ENCODE measurements at places on chromosomes 2 and 18.

- no peak for DNase-seq
Measured at GRCh38 chr2:54396107-54396506, 60.0 kb upstream of the SPTBN1 start.

GRCh38 chr18:11864471-11864870 is 13.3 kb downstream of the CHMP1B start:
- DNase-seq, result no peak

GRCh38 chr2:191686729-191687128 is 8.8 kb downstream of the NABP1 start:
- no peak for DNase-seq

GRCh38 chr18:45320724-45321123 is 294.6 kb upstream of the SLC14A2 start:
- no peak for DNase-seq

DNA sequence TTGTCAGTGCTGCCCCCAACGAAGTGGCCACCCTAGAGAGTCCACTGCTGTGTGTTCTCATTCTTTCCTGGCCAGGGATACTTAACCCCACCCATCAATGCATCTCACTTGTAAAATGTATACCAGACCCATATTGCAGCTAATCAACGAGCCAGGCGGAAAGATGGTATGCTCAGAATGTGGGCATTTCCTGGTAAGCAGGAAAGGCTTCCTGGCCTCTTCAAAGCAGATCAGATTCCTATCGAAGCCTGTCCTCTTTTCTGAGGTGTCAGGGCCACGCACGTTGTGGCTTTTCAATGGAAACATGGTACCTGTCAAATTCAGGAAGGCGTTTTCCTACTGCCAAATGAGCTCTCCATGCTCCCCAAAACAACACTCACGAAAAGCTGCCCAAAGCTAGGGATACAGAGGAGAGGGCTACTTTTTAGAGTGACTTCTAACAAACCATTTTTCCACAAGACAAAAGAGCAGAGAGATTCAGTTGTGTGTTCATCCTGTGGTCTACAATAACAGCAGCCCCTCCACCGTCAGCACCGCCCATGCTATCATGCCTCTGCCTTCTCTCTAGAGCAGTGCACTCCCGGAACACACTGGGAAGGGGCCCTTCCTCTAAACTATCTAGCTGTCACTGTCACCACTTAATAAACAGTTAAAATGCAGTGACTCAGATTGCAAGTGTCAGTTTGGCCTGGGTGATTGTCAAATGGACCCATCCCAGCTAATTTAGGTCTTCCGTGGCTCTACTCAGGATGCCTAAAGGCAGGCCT is 535.1 kb downstream of the RNF144A start:
- no peak for DNase-seq

DNA sequence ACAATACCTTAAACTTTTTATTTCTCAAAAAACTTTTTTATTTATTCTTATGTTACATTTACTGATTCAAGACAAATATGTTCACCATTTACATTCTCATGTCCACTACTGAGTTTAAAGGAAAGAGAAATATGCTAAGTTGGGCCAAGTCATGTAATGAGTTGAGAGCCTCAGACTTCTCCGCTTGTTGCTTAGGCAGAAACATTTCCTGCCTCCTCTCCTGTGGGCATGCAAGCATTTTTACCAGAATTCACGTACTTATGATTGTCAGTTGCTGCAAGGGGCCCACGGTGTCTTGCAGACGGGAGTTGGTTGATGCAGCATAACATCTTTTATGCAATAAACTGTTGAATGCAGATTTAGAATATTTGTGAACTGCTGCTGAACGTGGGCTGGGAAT is 51.8 kb downstream of the MYO1B start:
- DNase-seq, result no peak

- no peak for DNase-seq
Measured at GRCh38 chr2:111127351-111127750, 6.6 kb downstream of the BCL2L11 start.

DNA sequence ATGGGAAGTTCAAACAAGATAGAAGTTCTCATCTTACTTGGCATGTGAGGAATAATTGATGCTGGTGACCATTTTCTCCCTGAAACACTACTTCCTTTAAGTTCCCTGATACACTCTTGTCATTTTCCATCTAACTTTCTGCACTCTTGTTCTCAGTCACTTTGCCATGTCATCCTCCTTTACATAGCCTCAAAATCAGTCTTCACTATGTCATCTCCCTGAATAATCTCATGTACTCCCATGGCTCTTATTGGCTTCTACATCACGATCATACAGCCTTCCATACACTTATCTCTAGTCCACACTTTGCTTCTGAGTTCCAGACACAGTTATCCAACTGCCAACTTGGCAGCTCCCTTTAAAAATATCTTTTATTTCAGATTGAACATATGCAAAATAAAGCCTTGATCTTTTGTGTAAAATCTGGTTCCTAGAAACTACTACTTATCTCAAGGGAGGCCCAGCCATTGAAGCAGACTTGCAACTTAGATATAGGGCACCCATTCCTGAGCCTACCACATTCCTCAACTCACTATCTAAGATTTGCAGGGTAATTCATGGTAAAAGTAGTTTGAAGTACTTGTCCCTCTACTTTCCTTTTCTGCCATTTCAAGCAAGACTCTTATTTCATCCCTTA is 1070.2 kb upstream of the NXPH2 start:
- no peak for DNase-seq

GRCh38 chr2:23015651-23016200 is 369.3 kb upstream of the KLHL29 start:
- no peak for DNase-seq

GRCh38 chr2:236653863-236654262 is 84.2 kb downstream of the ACKR3 start:
- DNase-seq, result no peak

DNA sequence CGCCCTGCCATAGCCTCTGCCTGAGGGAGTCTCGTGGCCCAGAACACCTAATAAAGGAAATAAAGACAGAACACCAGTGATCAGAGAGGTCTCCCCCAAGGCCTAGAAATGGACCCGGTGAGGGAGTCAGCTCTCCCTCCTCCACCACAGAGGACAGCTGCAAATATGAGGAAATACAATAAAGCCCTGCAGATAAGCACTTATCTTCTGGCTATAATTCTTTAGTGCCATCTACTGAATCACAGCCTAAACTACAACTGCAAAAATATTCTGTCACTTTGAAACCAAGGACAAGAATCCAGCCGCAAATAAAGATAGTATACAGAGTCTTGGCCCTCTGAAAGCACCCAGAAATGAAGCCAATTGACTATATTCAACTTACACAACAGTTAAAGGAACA is 42.4 kb upstream of the TACR1 start:
- DNase-seq, result no peak

DNA sequence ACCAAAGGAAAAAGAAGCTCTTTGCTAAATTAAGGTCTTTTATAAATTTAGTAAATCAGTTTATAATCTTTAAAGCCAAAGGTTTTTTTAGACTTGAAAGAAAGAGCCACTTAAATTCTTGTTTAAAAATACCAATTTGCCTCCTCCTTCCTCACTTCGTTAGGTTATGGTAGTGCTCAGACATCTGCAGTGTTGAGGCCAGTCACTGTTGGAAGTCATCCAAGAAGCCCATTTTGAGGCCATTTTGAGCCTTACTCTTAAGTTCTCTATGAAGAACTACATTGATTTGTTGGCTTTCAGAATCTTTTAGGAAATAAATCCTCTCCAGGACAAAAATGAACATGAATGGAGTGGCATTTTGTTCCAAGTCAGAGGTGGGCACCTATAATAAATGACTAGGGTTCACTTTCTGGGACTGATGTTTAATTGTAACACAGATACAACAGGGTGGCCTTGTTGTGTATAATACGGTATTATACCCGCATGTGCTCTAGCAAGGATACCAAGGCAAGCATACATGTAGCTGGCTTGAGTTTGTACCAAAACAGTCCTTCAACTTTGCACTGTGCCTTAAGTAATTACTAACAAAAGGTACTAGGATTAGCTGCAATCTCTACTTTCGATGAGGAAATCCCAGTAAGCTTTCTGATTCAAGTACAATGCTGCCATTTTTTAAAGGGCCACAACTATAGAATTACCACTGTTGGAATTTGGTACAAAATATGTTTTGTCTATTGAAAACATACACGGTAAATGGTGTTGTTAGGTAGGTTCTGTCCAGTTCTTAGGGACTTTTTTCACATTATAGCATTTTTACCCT is 22.8 kb downstream of the SLC66A3 start:
- no peak for DNase-seq

DNA sequence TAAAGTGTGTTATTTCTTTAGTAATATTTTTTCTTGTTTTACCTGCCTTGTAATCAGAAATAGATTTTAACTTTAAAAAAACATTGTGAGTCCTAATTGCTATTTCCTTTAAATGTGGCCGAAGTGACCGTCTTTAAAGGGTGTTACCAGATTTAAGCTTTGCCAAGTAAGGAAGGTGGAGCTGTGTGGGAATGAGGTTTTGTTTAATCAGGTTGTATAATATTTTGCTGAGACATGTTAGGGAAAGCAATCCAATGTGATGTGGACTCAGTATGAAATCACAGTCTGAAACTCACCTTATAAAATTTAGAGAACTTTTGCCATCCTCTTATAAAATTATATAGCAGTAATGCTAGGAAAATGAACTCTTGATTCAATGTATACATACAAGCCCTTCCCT is 32.9 kb upstream of the ITPRID2 start:
- DNase-seq, result no peak

GRCh38 chr2:226828191-226828590 is 7.7 kb upstream of the RHBDD1 start:
- no peak for DNase-seq

- DNase-seq, result no peak
Measured at GRCh38 chr2:181552808-181553207, 95.6 kb downstream of the ITGA4 start.

- no peak for DNase-seq
Measured at GRCh38 chr2:31729442-31730092, 148.8 kb upstream of the SRD5A2 start.

DNA sequence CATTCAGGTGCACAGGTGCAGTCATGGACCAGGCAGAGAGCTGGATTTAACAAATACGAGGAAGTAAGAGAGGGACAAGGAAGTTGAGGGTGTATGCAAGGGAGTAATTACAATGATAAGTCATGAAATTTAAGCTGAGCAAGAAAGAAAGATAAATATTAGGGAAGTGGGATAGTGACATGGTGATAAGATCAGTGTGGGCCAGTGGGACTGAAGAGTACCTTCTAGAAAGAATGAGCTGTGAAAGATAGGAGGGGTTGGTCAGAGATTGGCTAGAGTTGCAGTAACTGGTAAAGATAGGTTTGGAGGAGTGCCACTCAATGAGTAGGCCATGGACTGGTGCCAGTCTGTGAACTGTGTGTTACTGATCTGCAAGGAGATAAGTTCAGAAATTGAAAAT is 200.8 kb upstream of the SIX3 start:
- no peak for DNase-seq

DNA sequence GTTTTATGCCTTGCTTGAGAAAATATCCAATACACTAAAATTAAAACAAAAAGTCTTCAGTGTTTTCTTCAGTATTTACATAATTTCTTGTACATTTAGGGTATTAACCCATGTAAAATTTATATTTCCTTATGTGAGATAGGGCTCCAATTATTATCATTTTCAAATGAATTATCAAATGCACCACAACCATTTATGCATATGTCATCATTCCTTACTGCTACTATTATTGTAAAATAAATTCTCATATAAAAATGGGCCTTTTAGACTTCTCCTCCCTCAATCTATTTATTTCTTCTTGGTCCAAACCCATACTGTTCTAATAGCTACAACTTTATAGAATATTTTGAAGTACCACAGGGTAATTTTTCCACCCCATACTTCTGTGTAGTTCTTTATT is 175.3 kb upstream of the LYPD1 start:
- no peak for DNase-seq

DNA sequence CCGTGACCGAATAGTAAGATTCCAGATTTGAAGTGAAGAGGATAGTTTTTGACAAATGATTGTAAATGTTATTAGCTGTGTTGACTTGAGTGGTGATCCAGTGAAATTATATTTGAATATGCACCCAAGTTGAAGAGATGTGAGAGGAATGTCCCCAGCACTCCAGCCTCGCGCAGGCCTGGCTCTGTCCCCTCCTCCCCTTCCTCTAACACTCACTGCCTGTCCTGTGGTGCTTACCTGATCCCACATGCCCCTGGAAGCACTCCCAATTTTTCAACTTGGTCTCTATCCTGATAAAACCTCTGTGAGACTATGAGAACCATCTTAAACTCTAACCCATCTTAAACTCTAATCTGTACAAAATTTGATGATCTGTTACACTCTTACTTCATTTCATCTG is 154.7 kb upstream of the LRP1B start:
- no peak for DNase-seq

GRCh38 chr18:57918601-57919000 is 115.5 kb upstream of the ATP8B1 start:
- DNase-seq, result no peak

DNA sequence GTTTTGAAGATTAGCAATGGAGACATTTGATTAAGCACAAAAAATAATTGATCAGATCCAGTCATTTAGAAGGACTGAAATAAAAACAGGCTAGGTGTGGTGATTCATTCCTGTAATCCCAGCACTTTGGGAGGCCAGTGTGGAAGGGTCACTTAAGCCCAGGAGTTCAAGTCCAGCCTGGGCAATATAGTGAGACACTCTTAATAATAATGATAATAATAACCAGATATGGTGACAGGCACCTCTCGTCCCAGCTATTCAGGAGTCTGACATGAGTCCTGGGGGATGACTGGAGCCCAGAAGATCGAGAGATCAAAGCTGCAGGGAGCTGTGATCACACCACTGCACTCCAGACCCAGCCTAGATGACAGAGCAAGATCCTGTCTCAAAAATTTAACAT is 3.5 kb upstream of the FN1 start:
- no peak for DNase-seq

DNA sequence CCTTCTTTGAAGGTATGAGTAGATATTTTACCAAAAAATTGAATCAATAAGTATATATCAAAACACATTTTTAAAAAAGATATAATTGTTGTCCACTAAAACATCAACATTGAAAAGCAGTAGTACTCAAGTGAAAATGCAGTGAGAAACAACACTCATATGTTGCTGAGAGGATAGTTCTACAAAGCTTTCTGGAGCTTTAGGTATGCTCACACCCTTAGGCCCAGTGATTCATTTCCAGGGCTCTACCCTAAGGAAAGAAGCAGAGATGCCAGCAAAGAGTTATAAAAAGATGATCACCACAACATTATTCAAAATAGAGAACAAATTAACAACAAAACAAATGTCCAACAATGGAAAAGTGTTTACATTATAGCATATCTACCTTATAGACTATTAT is 197.3 kb upstream of the CCDC150 start:
- no peak for DNase-seq

DNA sequence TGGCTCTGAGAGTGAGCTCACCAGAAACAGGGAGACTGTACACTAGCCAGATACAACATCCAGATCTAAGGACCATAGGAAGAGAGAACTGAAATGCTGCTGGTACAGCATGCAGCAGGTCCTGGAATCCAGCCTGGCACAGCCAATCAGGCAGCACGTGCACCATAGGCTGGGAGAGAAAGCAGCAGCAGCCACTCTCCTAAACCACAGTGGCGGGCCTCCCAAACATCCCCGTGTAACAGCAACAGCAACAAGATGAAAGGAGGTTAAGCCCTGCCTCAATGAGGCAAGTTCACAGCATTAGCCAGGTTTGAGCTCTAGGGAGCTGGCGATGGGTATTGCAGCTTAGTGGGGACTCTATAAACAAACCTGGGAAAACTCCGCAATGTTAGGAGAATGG is 192.0 kb downstream of the EPHA4 start:
- DNase-seq, result no peak

GRCh38 chr2:100166701-100167100 is 24.3 kb upstream of the AFF3 start:
- no peak for DNase-seq

Data from CD4-positive, alpha-beta T cell treated with Interferon gamma for 1 hour (primary cell).